ENCODE measurements at places on chromosomes 13 and 19.

DNA sequence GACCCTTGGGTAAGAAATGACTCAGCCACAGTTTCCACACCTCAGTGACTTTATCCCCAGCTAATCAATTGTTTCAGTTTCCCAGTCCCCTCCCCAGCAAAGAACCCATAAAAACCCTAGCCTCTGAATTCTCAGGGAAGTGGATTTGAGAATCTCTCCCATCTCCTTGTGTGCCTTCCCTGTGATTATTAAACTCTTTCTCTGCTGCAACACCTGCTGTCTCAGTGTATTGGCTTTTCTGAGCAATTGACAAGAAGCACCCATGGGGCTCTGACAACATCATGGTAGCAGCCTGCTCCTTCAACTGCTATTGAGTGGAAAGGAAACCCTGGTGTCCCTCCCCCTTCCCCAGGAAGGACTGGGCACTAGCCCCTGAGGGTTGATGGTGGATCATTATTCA, 73.7 kb downstream of the UQCRFS1 start:
- no peak for DNase-seq

- no peak for DNase-seq
Measured at GRCh38 chr13:45508776-45509175, 44.0 kb downstream of the COG3 start.

DNA sequence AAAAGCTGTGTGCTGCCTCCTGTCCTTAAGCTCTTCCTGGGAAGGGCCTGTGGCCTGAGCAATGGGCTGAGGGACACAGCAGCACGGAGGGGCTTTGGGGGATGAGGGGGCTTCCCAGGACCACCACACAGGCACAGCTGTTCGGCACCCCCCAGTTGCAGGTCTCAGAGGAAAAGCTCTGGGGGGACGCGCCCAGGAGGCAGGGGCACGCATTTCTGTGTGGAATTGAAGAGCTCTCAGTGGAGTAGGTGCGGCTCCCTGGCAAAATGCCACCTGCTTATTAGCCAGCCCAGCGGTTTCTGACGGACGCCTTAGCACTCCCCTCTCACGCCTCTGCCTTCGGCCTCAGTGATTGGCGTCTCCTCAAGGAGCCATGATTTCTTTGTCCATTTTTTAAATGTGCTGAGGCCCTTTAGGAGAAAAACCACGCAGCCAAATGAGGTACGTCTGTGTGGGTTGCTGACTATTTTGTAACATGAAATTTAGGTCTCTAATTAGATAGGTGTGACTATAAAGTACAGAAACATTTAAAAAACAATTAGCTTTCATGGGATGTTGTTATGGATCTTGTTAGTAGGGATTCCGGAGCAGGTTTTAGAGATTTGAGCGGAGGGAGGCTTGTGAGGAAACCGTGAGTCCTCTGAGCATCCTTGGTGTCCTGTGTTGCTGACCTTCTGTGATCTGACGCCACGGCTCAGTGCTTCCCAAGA, 4.0 kb downstream of the MCF2L start:
- no peak for DNase-seq

- DNase-seq: no peak
Measured at GRCh38 chr13:42592915-42593900, 19.3 kb downstream of the TNFSF11 start.

DNA sequence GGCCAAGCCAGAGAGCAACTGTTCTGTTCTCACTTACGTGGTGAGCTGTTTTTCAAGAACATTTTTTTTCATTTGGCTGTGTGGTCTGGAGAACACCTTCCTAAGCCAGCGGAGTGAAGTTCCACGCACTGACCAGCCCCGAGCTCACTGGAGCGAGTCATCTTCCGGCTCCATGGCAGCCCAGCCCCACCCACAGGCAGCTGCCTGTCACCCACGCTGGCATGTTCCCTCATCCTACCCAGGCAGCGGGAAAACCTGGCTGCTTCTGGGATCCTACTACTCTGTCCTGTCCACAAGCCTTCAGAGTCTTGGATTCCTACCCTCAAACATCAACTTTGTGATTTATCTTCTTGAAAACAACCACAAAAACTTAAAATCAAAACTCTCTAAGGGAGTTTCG, 76.2 kb downstream of the GGACT start:
- no peak for DNase-seq

DNA sequence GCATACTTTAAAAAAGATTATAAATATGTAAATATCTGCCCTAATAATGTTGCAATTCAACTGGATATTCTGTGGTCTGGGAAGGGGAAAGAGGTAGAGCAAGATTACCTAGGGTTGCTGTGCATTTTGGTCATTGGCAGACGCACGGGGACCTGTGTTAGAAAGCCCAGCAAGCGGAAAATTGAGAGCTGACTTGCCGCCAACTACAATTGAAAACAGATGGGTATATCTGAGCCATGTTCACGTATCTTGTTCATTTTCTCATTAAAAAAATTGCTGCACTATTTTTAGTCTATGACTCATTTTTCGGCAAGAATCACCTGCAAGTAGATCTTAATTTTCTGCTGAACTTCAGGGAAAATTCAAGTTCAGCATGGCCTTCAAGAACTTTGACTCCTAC, 308.5 kb upstream of the TMTC4 start:
- DNase-seq: no peak

DNA sequence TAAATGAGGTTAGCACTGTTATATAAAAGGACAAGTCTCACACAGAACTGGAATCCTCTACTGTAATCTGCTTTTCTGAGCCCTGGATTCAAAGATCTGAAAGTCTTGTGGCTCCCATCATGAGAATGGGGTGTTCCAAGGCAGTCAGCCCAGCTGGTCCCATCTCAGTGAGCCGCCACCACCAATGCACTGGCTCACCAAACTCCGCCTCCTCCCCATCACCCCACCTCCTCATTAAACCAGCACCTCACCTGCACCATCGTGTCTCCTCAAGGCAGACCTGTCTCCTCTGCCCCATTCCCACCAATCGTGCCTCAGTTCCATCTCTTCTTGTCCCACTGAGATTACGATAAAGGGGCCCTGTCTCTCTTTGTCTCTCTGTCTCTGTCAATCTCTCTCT, 166.7 kb downstream of the USP12 start:
- DNase-seq: no peak

- DNase-seq: no peak
Measured at GRCh38 chr13:49429121-49429520, 14.7 kb downstream of the CAB39L start.

GRCh38 chr13:60645676-60646075, 248.7 kb downstream of the TDRD3 start:
- DNase-seq: no peak

- DNase-seq: no peak
Measured at GRCh38 chr19:5955636-5955935, 22.4 kb downstream of the RANBP3 start.

- DNase-seq: no peak
Measured at GRCh38 chr13:105984236-105984635, 551.2 kb downstream of the EFNB2 start.

DNA sequence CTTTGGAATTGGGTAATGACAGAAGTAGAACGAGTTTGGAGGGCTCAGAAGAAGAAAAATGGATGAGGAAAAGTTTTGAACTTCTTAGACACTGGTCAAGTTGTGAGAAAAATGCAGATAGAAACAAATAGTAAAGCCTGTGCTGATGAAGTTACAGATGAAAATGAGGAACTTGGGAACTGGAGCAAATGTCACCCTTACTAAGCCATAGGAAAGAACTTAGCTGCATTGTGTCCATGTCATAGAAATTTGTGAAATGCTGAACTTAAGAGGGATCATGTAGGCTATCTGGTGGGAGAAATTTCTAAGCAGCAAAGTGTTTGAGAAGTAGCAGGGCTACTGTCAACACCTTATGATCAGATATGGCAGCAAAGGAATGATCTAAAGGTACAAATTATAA, 289.2 kb upstream of the PCDH9 start:
- DNase-seq: no peak

DNA sequence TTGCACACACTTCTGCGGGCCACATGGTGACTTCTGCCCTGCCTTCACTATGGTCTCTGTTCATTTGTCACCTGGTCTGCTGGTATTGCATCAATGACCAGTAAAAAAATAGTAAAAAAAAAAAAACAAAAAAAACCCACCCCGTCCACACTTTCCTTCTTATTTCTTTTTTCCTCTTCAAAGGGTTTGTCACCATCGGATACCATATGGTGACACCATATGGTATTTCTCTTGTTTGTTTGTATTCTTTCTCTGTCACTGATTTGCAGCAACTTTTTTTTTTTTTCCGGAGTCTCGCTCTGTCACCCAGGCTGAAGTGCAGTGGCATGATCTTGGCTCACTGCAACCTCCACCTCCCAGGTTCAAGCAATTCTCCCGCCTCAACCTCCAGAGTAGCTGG, 26.2 kb upstream of the OR7C2 start:
- DNase-seq: no peak

- DNase-seq: no peak
Measured at GRCh38 chr19:16698914-16699313, 20.7 kb upstream of the NWD1 start.

DNA sequence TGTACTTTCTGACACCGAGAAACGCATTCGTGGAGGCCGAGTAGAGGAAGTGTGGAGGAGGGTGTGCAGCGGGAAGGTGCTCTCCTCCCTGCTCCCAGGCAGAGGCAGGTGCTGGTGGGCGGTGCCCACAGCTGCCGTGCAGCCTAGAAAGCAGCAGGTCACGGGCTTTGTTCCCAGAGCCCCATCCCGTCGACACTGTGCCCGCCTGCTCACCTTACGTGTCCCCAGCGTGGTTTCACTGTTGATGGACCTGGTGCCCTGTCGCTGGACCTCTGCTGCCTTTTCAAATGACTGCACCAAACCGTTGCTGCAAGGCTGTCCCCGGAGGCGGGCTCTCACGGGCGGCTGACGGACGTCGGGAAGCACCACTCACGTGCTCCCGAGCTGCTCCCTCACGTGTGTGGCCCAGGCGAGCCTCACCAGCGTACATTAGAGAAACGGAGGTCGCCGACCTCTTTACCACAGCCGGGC, 20.8 kb downstream of the PLEKHJ1 start:
- DNase-seq: peak; percentile 31

DNA sequence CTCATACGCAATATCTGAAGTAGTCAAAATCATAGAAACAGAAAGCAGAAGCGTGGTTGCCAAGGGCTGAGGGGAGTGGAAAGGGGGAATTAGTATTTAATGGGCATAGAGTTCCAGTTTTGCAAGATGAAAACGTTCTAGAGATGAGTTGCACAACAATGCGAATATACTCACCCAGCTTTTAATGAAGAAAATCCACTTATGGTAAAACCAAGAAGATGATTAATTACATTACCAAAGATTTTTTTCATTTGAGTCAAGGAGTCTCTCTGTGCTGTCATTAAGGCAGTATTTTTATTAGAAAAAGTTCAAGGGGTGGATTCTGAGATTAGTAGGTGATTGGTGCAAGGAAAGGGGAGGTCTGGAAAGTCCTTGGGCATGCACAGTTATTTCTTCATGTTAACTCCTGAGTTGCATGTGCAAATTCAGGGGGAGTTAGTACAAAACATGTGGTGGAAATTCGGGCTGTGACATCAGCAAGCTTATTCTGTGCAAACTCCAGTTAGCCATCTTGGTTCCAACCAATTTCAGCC, 6.9 kb upstream of the CBY2 start:
- no peak for DNase-seq

- DNase-seq: no peak
Measured at GRCh38 chr13:63409791-63410351, 1994.2 kb upstream of the PCDH20 start.

- DNase-seq: no peak
Measured at GRCh38 chr13:112761701-112762689, 72.2 kb downstream of the ATP11A start.

- DNase-seq: peak; percentile 29
Measured at GRCh38 chr13:113029487-113030258, 60.7 kb downstream of the MCF2L start.

DNA sequence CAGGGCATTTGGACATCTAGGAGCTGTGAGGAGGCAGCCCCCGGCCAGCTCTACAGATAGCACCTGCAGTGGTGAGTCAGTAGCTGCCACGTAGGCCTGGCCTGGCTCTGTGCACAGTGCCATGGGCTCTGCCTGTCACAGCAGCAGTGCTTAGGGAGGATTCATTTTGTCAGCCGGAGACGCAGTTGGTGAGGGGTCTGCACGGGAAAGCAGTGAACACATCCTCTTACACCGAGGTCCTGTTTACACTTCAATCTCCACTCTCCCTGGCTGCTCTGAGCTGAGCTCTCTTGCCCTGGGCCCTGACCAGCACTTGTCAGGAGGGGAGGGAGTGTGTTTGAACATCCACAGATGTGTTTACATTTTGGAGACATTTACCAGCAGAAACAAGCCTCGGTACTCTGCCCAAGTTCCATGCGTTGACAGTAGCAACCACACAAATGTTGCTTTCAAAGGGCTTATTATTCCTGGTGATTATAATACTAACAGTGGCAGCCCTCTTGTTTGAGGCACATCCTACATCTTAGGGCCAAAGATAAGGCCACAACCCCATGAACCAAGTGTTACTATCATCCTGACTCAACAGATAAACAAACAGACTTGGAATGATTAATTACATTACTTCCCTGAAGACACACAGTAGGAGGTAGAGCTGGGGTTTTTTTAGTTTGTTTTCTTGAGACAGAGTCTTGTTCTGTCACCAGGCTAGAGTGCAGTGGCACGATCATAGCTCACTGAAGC, 148.9 kb downstream of the USP12 start:
- no peak for DNase-seq

- peak; percentile 13 for DNase-seq
Measured at GRCh38 chr13:21218351-21219035, 42.0 kb downstream of the MRPL57 start.

DNA sequence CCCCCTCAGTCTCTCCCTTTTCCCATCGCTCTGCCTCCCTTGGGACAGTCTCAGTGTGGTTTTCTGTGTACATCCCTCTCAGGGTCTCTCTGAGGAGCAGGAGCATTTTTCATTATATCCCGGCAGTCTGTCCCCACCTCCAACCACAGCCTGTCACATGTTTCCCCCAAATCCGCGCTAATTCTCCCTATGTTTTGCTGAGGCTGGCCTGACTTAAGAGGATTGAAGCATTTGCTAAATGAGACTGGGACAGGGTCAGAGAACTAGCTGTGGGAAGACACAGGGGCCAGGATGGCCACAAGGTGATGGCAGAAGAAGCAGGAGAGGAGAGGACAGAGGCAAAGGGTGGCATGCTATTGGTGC, 5.5 kb downstream of the TPRX1 start:
- no peak for DNase-seq

GRCh38 chr13:39106216-39107005, 68.2 kb downstream of the NHLRC3 start:
- no peak for DNase-seq

Measured in CD4-positive, alpha-beta T cell treated with Interleukin-4 for 4 hours (primary cell).